ENCODE measurements at places on chromosomes 1 and 21.

GRCh38 chr1:246797597-246797996 lies 73.4 kb downstream of the SCCPDH start:
- DNase-seq: no peak

- no peak for DNase-seq
Measured at GRCh38 chr1:220950576-220950975, 71.3 kb downstream of the HLX start.

DNA sequence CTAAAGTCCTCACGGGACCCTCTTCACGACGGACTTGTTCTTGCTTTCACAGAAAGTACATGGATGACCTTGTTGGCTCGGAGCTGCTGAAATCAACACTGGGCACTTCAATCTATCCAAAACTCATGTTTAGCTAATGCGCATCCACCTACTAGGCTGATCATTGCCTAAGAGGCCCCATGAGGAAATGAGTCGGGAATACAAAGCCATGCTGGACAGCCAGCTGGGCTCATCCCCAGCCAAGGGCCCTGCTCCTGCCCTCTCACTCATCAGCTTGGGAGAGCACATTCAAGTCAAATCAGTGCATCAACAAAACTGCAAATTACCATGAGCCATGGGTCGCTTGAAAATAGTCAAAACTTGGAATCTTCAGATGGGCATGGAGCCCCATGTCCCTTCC lies 14.8 kb upstream of the HEYL start:
- no peak for DNase-seq

DNA sequence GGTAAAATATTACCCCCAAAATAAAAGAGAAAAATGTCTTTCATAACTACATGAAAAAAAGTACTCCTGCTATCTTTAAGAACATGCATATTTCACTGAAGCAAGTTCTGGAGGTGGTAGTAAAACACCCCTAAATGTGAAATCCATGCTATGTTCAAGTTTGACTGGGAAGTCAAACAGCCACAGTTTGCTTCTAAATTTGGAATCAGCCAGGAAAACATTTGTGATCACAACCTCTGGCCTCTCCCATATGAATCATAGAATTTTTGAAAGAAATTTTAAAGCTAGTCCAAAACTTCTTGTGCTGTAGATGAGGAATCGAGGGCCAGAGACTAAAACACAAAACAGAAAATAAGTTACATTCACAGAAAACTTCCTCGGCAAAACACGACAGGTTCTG lies 6.6 kb downstream of the SORT1 start:
- no peak for DNase-seq

DNA sequence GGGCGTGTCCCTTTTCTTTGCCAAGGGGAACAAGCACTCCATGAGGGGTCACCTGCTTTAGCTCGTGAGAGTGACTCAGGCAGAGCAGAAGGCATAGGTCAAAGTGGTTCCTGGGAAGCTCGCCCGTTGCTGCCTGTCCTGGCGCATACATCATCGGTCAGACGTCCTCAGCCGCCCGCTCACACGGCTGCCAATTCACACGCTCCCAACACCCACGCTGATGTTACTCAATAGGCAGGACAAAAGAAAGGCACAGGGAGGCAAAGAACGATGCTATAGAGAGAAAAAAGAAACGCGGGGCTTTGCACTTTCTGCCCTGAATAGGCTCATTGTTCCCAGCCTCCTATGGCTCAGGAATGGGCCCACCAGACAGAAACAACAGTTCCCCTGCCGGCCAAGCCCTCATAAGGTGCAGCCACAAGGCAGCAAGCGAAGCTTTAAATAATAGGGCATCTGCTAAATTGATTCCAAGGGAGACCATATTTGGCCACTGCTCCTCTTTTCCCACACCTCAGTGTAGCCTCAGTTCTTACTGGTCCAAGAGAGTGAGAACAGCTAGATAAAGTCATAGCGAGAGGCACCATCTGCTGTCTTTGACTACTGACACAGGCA lies 38.7 kb downstream of the VTCN1 start:
- DNase-seq: no peak

- no peak for DNase-seq
Measured at GRCh38 chr1:109112056-109112651, 1.8 kb upstream of the ELAPOR1 start.

DNA sequence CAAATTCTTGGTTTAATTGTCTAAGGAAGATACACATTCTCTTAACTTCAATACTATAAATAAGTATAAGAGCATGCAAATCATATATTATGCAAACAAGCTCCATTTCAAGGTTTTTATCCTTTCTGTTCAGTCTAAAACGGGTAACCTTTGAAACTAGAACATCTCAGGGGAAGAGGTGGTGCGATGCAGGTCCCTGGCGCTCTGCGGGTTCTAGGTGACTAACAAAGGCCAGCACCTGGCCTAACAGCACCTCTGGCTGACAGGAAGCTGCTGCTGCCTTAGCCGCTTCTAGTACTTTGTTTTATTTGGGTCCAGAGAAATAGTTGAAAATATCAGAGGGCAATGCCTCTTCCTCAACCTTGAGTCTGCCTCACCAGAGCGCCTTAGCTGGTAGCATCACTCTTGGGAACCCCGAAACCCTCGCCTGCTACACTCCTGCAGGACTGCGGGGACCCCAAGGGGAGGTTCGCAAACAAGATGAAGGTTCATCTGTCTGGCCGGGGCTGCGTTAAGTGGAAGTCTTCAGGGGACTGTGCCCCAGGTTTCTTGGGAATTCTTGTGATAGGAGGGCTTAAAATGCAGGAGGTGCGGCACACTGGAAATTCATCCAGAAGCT lies 45.5 kb downstream of the PRDM15 start:
- no peak for DNase-seq

DNA sequence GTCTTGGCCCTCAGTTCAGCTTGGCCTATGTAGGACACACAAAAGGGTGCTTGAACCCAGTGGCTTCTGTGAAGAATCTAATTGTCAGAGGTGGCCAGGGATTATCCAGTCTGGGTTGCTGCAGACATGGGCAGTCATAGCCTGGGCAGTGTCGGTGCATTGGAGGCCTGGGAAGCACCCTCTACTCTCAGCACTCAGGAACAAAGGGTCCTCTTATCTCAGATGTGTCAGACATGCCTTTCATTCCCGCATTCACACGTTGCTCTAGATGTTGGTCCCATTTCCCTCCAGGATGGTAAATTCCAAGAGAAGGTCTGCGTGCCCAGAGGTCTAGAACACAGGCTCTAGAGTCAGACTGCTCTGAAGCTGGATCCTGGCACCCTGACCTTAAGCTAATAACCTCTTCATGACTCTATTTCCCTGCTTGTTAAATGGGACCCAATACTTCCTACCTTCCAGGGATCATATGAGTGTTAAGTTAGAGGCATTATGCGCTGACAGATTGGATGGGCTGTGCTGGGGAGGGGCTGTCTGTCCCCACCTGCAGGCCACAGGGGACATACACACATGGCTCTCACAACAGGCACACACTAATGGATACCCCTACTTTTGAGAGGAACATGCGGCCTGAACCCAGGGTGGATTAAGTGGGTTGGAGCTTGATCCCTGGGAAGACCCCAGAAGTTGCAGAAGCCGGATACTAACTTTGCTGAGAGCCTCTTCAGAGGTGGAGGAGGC lies 16.5 kb upstream of the EDN2 start:
- DNase-seq: no peak

DNA sequence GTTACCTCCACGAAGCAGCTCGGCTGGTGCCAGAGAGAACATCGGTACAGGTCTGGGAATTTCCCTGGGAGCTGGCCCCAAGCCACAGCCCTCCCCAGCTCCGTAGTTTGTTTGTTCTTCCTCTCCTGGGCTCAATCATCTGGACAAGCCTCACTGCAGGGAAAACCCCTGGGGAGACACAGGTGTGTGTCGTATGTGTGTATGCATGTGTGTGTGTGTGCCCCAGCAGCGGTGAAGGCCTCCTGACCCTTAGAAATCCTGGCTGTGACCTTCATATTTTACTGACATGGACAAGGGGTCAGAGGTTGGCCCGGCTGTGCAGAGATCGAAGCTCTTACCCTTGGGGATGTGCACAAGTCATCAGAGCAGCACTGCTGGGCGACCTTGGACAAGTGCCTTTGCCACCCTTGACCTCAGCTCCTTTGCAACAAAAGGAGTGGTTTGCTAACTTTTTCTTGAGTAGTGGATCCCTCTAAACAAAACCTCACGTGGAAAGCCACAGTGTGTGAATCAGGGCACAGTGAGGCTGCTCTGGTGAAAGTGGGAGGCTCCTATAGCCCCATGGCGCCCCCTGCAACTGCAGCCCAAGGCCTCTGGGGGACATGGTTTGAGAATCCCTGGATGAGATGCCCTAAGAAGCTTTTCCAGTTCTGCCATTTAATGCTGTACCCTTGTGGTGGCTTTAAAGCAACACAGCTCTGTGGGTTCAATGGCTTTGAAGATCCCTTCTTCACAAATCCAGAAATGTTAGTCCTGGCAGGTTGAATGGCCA lies 12.3 kb upstream of the IL22RA1 start:
- no peak for DNase-seq

GRCh38 chr1:112509005-112509659 lies 367 bp downstream of the WNT2B start:
- no peak for DNase-seq

GRCh38 chr1:18805150-18805879 lies 54.1 kb downstream of the TAS1R2 start:
- no peak for DNase-seq

DNA sequence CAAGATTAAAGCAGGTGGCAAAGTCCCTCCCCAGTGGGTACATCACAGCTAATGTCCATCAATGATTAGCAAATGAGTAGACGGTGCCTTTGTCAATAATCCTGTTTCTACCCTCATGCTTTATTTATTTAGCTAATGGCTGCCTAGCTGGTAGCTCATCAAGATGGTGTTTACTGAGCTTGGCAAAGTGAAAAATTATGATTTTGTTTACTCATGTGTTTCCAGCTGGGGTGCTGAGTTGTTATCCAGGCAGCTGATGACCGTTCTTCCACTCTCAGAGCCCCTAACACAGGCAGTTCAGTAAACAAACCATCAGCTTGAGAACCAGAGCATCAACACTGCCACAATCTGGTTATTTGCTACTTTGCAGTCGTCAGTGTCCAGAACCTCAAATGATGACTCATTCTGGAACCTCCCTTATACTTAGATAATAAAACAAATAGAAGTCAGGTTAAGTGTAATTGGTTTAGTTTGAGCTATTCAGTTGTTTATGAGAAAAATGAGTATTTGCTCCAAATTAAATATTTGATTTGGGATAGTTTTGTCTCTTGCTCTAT lies 163.9 kb downstream of the ST6GALNAC5 start:
- DNase-seq: no peak

- no peak for DNase-seq
Measured at GRCh38 chr1:21763694-21764419, 19.1 kb downstream of the USP48 start.

GRCh38 chr1:151953409-151954094 lies 40.1 kb downstream of the S100A10 start:
- no peak for DNase-seq

DNA sequence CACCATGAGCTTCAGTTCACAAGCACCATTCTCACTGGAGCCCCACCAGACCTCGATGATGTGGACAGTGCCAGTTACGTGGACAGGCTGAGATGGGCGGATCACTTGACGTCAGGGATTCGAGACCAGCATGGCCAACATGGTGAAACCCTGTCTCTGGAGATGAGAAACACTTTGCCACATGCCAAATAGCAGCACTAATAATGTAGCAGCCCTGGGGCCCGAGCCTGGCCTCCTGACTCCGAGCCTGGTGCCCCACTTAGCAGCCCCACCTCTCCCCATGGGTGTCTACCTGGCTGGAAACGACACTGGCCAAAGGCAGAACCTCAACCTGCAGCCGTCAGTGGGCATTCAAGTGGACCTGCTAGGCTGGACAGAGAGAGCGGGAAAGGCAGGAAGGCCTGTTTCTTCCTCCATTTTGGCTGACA lies 129.1 kb downstream of the TOMM20 start:
- DNase-seq: no peak

DNA sequence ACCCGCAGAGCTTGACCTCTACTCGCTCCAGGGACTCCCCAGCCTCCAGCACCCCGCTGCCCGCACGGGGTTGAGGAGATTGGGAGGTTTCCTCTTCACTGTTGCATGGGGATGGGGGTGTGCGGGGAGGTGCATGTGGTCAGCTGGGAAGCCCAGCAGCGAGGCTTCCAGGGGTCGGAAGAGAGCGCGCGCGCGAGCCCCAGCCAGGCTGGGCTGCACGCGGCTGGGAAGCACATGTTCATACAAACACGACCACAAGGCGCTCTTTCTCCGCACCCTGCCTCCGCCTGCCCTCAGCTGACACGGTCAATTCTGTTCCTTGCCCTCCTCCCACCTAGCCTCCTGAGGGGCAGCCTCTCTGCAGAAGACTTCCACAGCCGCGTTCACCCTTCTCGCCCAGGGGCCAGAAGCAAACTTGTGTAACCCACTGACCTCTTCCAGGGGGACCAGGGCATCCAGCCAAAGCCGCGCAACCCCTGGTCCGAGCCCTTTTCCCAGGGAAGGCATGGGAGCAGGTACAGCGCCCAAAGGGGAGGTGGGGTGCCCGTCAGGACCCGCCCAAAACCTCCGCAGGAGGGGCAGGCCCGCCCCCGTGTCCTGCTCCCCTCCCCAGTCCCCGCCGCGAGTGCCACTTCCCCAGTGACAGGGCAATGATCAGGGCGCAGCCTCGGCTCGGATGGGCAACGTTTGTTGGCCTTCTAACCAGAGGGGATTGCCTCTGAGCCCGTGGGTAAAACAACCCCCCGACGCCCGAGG lies 1.3 kb downstream of the COL24A1 start:
- no peak for DNase-seq

GRCh38 chr1:67840449-67840848 lies 7.2 kb upstream of the GNG12 start:
- DNase-seq: peak; percentile 90

- no peak for DNase-seq
Measured at GRCh38 chr1:27000090-27000816, 6.8 kb downstream of the TRNP1 start.

DNA sequence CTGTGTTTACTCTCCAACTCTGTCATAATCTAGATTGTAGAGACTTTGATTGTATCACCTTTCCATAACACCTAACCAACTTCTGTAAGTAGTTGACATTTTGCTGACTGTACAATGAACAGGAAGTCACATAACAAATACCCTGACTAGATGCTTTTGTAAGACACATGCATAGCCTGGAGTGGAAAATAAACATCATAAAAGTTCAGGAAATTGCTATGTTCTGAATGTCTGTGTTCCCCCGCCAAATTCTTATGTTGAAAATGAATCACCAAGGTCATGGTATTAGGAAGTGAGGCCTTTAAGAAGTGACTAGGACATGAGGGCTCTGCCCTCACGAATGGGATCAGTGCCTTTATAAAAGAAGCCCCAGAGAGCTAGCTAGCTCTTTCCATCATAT lies 40.4 kb upstream of the ZSWIM5 start:
- no peak for DNase-seq

DNA sequence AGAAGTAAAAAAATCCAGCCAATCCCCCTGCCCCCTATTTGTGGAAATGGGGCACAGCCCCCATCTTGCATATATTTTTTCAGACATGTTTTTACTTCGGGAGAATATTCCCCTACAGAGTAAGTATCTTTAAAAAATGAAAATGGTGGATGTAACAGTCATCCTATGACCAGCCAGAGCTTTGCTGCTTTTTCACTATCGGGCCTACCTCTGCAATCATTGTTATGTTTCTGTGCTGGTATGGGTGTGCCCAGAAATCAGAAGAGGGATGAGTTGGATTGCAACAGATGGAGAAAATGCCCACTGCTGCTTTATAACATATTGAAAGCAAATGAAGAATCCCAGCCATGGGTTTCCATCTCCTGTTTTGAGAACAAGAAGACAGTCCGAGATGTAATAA lies 2.9 kb downstream of the CD247 start:
- no peak for DNase-seq

- DNase-seq: no peak
Measured at GRCh38 chr1:63721531-63722189, 52.2 kb upstream of the ROR1 start.

GRCh38 chr1:102628109-102628613 lies 480.2 kb downstream of the COL11A1 start:
- DNase-seq: no peak
